Dermis blood vessel endothelial cell (primary cell): ENCODE measurements at places on chromosomes 2 and 18.

GRCh38 chr18:23949863-23950262 lies 64.7 kb upstream of the TTC39C start:
- DNase-seq = no peak

DNA sequence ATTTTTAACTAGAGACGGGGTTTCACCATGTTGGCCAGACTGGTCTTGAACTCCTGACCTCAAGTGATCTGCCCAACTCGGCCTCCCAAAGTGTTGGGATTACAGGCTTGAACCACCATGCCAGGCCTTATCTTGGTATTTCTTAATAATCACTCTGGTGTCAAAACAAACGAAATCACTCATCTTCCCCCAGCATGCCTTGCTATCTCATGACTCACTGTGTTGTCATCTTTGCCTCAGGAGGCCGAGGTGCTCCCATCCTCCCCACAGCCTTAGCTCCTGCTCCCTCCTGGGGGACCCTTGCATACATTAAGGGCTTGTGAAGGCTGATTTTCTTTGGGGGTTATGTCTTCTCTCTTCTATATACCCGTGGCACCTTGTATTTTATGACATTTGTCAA lies 250.1 kb upstream of the DPP10 start:
- DNase-seq = no peak

DNA sequence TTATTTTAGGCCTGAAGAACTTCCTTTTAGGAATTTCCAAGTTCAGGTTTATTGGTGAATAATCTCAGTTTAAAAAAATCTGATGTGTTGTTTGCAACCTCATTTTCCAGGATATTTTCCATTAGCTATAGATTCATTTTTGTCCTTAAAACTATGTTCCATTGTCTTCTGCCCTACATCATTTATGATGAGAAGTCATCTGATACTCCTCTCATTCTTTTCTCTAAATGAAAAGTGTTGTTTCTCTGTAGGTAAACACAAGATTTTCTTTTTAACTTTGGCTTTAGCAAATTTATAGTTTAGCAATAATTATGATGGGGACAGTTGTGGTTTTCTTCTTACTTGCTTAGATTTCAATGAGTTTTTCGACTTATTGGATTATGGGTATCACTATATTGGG lies 427.3 kb downstream of the DCDC2C start:
- no peak for DNase-seq

DNA sequence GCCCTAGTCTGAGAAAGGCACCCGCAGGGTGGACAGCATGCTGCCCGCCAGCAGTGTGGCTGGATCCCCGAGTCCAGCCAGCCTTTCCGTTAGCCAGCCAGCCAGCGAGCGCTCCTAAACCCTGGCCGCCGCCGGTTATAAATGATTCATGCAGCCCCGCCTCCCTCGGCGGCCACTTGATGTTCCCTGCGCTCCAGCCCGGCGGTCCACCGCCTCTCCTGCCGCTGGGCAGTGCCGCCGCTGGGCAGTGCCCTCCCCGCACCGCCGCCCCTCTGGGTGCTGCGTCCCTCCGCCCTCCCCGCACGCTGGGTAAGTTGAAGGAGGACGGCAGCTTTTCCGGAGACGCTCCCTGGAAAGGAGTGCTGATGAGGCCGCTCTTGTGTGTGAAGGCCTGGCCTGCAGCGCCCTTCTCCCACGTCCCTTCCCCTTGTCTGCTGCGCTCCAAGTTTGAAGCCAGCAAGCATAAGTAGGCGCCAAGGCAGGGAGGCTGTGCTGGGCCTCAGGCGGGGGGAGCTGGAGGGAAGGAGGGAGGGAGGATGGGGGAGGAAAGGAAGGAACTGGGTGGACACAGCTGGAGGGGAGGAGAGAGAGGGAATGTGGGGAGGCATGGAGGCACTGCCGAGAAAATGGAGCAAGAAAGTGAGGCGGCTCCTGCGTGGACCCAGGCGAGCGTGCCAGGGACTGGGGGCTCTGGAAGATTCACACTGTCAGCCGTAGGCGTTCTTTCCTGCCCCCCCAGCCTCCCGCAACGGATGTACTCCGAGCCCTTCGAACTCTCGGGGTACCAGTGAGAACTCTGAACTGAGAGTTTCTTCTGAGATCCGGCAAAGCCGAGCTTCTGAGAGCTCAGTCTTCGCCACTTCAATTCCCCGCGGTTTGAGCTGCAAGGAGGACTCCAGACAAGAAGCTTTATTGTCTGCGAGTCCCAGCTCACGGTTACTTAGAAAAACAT lies 131.9 kb downstream of the GLI2 start:
- peak; percentile 65 for DNase-seq

GRCh38 chr2:159164457-159164911 lies 122.0 kb downstream of the WDSUB1 start:
- peak; percentile 58 for DNase-seq

DNA sequence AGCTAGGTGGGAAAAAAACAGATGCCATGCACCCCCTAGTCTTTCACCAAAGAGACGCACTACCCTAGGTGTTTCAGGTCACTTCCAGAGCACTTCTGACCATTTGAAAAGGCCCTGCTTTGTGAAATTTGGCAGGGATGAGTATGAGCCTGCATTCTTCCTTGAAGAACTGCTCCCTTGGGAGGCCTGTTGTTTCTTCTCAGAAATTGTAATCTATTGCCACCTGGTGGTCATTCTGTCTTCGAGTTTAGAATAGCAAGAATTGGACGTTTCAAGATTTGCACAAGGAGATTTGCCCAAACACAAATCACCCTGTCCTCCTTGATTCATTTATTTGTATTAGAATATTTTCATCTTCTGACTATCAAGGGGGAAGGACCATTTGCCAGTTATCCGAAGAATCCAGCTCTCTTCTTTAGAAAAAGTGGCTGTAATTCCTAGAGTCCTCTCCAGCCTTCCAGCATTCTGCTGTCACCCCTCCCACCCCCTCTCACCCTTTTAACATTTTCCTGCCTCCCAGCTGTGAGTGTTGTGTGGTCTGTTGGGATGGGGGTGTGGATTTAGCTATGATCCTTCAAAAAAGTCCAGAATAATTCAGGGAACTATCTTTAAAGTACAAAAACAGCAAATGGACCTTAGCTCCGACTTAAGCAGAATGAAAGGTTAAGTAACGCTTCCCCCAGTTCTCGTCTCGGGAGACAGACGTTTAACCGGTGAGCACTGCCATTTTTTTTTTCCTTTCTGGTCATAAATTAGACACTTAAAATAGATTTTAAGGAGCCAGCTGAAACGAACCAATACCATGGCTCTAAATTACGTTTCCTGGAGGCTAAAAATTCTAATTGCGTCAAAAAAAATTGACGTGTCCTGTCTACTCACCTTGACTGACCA lies 3.7 kb upstream of the GAD1 start:
- DNase-seq = peak; percentile 91

DNA sequence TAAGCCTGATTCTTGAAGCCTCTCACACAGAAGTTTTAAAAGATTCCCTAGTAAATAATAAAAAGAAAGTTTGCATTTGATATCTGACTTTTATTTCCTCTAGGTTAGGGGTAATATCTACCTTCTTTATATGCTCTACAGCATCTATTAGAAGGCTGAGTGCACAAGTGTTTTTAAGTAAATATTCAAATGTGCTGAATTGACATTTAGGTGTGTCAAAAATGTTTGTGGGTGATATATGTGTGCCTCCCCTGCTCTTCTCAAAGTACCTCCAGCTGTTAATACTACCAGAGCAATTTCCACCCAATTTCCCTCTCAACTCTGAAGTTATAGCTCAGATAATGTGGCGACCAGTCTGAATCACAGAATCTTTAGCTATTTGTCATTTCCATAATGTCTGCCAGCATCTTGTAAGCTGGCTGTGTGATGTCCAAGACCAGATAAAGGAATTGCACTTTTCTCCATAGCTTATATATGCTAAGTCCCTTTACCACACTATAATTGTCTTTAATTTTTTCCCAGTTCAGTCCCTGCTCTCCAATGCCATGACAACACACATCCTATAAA lies 24.4 kb upstream of the ERMN start:
- no peak for DNase-seq

GRCh38 chr2:157304811-157305722 lies 20.6 kb downstream of the ERMN start:
- no peak for DNase-seq
